ENCODE measurements at places on chromosomes 2 and 18.

DNA sequence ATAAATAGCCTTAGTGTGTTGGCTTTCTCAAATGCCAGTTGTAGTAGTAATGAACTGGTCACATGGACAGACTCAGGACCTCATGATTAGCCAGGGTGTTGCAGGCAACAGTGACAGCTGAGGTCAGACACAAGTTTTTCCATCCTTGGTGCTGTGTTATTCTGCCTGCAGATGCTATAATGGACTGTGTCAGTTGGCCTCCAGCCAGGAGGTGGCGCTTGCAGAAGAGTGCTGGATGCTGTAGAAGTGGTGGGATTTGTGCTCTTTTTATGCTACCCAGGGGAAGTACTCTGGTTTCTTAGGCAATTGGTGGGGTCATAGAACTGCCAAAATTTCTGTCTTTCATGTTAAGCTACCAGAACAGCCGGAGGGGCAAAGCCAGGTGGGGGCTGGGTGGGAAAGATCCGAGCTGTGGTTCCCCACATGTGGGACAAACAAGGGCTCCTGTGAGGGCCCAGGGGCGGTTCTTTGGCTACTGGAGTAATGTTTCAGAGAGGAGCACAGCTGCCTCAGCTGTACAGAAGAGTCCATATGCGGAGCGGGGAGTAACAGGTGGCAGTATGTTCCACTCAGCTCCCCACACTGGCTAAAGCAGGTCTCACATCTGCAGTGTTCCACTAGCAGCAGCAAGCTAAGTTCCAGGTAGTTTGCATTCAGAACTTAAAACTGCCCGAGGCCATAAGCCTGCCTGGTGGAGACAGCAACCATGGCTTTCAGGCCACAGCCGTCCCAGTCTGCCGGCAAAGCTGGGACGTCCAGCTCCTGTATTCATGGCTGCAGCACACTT is 104.4 kb downstream of the GULP1 start:
- no peak for DNase-seq

- DNase-seq = no peak
Observed at GRCh38 chr2:95333888-95334338, 36.8 kb downstream of the KCNIP3 start.

DNA sequence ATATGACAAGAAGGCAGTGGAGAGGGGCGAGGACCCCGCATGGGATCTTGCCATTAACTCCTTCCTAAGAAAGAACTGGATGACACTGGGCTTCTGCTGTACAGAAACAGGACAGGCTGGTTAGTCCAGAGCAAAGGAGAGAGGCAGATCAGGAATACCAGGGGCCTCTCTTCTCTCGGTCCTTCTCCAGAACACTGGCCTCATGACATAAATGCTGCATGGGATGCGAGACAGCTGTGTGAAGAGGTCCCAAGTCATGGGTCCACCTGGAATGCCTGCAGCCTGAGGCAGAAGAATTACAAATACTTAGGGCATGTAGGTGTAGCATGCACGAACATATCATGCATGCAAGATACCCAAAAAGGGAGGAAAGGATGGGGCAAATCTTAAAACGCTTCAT is 9.1 kb downstream of the MBOAT2 start:
- no peak for DNase-seq

- DNase-seq = no peak
Observed at GRCh38 chr2:215969131-215969841, 44.1 kb downstream of the MREG start.

DNA sequence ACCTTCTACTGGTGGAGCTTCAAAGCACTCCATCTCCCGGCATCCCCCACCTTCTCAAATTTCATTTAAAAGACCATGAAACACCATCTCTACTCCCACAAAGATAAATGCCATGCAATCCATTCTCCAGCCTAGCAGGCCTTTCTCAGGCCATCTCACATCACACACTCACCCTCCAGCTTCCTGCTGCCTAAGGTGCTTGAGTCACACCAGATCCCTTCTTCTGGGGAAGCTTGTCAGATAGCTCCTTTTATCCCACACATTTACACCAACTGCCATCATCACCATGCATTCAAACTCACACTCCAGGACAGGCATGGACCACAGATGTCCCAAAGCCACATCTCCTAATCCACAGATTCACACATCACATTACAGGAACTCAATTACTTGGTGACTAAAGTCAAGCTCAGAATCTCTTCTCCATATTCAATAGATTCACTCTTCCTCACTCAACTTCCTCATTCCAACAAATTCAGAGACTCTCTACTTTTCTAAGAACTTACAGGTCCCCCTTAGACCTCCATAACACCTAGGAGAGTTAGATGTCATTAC is 292.5 kb downstream of the TNS1 start:
- DNase-seq = no peak

- DNase-seq = no peak
Observed at GRCh38 chr2:184847331-184847730, 249.0 kb downstream of the ZNF804A start.

GRCh38 chr2:230601510-230601909 is 111.1 kb upstream of the CAB39 start:
- DNase-seq = no peak

- DNase-seq = no peak
Observed at GRCh38 chr18:70149616-70150301, 55.7 kb downstream of the RTTN start.

GRCh38 chr18:22378672-22379282 is 38.9 kb downstream of the CTAGE1 start:
- no peak for DNase-seq

DNA sequence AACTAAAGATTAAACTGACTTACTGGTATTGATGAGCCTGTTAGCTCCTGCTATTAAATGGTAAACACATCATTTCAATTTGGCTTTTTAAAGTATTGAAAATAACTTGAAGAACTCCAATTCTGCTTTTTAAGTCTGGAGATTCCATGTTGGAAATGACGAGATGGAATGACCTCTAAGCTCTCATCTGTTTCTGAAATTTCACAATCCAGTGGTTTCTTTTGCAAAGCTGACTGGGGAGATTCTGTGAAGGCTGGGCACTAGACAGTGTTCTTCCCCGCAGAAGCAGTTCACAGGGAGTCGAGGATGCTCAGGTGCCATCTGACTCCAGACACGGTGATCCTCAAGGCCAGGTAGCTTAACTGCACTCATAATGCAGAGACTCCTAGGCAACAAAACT is 44.7 kb downstream of the DHRS9 start:
- DNase-seq = no peak

DNA sequence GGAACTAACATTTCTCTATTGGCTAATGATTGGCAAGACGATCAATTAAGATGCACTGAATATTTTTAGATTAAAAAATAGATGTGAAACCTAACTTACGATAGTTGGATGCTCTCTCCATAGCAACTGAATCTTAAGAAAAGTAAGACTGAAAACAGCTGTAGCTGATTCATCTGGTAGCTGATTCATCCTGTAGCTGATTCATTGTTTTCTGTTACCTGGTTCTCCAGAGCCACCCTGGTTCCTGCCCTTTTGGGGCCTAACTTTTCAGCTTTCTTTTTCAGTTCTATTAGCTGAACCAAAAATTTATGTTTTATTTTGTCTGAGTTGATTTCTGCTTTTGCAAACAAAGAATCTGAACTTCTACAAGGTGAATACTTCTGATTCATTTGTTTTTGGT is 22.7 kb upstream of the SPR start:
- DNase-seq = no peak

DNA sequence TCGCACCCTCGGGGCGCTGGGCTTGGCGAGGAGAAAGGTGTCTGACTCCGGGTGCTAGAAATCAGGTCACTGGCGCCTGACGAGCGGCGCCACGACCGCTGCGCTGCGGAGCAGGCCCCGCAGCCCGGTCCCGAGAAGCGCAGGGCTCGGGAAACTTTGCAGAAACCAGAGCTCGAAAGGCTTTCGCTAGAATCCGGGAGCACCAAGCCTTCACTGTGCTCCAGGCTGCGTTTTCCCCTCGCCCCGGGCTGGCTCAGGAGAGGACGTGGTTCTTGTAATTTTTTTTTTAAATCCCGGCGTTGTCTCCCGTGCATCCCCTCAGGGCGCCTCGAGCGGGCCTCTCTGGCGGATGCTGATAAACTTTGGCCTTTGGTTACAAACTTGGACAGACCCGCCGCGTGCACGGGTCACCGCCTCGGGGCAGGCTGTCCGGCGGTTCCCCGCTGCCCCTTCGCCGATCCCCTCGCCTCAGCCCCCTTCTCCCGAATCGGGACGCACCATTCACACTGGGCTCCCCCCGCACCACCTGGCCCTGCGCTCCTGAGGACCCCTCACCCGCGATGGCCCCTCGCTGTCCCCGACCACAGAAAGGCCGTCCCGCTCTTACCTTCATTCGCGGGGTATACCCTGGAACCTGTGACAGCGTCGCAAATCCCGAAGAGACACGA is 419 bp downstream of the EPHA4 start:
- DNase-seq = no peak

GRCh38 chr2:54894467-54894866 is 155.8 kb downstream of the RTN4 start:
- DNase-seq = no peak

DNA sequence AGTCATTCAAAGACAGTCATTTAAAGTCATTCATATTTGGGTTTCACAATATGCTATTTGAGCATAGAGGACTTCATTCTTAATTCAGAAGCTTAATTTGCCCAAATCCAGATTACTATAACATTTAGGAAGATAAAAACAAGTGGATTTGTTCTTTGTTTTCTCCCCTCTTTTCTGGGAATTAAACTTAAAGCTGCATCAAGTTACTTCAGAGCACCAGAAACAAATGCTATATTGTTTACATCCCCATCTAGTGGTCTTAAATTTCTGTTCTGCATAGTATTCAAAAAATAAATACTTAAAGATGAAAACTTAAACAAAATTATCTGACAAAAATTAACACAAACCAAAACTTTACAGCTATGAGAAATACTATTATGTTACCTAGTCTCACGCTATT is 34.7 kb upstream of the MARCHF7 start:
- DNase-seq = no peak

- DNase-seq = no peak
Observed at GRCh38 chr18:5466256-5466655, 77.5 kb downstream of the EPB41L3 start.

DNA sequence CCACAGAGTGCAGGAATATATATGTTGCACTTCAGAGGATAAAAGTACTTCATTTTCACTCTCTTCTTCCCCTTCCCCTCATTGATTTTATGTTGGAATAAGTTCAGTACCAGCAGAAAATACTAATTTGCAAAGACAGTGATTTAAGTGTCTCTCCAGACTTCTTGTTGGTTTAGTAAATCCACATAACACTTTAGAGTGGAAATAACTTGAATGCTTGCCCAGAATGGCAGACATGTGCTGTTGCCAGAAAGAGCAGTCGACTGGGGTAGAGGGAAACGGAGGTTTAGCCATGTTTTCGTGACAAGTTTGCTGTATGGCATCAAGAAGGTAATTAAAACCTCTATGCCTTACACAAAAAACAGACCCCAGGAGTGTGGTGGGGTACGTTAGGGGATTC is 246.0 kb upstream of the CXCR4 start:
- DNase-seq = no peak

- no peak for DNase-seq
Observed at GRCh38 chr2:20242727-20243377, 17.9 kb upstream of the SDC1 start.

- DNase-seq = no peak
Observed at GRCh38 chr2:152467677-152468410, 132.9 kb downstream of the FMNL2 start.

GRCh38 chr2:97988722-97989121 is 7.0 kb downstream of the TMEM131 start:
- no peak for DNase-seq

GRCh38 chr2:189183170-189183569 is 3.6 kb upstream of the COL5A2 start:
- no peak for DNase-seq

- DNase-seq = no peak
Observed at GRCh38 chr2:216505133-216506106, 6.8 kb downstream of the RPL37A start.

GRCh38 chr18:70235478-70235877 is 30.0 kb upstream of the RTTN start:
- no peak for DNase-seq

DNA sequence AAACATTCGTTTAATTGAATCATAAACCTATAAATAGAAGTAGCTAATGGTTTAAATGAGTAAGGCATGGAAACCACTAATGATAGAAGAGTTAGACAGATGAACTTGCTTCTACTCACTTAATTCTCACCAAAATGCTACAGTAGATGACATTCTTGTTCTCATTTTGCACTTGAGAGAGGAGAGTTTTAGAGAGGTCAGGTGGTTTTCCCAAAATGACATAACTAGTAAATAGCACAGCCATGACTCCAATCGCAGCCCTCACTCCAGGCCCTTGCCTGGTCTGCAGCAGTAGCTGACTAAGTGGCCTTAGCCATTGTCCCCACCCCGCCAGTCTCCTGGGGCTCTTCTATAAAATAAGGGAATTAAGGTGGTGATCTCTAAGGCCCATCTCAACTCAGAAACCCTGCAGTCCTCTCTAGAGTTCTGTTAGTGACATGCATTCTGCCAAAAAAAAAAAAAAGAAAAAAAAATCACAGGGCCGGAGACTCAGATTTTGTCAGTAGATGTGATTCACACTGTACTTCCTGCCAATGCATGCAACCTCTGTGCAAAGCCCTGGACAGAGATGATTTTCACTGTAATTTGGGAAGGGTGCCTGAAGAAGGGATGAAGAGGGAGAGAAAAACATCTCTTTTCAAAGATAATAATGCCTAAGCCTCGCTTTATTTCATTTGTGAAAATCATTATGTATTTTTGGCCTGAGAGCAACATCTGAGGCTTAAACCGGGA is 221.8 kb downstream of the ANAPC1 start:
- DNase-seq = no peak

GRCh38 chr18:49672853-49673252 is 111.0 kb downstream of the LIPG start:
- DNase-seq = no peak

- no peak for DNase-seq
Observed at GRCh38 chr18:59916746-59917145, 16.9 kb downstream of the PMAIP1 start.

DNA sequence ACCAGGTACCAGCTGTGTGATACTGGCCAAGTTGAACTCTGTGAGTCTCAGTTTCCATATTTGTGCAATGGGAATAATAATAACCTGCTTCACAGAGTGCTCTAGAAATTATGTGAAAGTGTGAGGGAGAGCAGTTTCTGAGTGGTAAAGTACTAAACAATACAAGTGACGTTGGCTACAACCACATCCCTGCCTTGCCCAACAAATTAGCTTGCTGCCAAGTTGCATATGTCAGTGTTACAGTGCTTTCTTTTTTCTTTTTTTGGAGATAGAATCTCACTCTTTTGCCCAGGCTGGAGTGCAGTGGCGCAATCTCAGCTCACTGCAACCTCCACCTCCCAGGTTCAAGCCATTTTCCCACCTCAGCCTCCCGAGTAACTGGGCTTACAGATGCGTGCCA is 533.6 kb upstream of the MEX3C start:
- DNase-seq = no peak
